Gastroesophageal sphincter (tissue), 4 donors: ENCODE measurements at places on chromosomes 2 and 18. TPM values are rescaled to one million over a fixed set of nuclear protein-coding genes. Genes with fewer than 3 reads are reported as not detected.

IGFBP2 gene
- total RNA-seq = 190 TPM

FBXO36 gene
- 3.5 TPM for total RNA-seq

PCARE gene
- total RNA-seq = not detected

DSG4 gene
- not detected for total RNA-seq

SERPINB11 gene
- total RNA-seq = not detected

TCF4 gene
- total RNA-seq = 74.9 TPM

RHBDD1 gene
- total RNA-seq = 35.2 TPM

RAB17 gene
- total RNA-seq = 6.7 TPM

GALNT3 gene
- total RNA-seq = 5.2 TPM

GIGYF2 gene
- 68.9 TPM for total RNA-seq

SERPINB12 gene
- total RNA-seq = not detected

PROKR1 gene
- total RNA-seq = 0.08 TPM

CROCC2 gene
- total RNA-seq = not detected

REG1B gene
- not detected for total RNA-seq

TXNDC2 gene
- not detected for total RNA-seq

GAREM2 gene
- 1.8 TPM for total RNA-seq

GPR39 gene
- 2.6 TPM for total RNA-seq

RFX8 gene
- total RNA-seq = not detected
